ENCODE measurements at places on chromosomes 3 and 15.

DNA sequence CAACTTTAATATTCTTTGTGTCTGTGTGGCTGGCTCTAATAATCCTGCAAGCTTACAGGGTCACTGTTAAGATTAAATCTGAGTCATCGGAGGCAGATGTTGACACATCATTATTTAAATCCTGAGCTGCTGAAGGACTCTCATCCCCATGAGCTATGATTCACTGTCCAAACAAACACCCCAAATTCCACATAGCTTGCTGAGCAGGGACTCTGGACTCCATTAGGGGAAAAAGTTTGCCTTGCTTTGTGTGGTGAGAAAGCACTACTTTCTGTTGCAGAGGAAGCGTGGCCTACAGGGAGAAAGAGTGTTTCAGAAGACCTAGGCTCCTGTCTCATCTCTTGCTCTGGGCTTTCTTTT is 213.7 kb downstream of the PDCD6IP start:
- no peaks in the 10 kb centered on the region for H3K36me3 ChIP-seq
- H3K4me3 ChIP-seq: no peak overlapping the region
- no peak overlapping the region for H3K27ac ChIP-seq

- no peaks in the 10 kb centered on the region for H3K4me1 ChIP-seq
- no peak for DNase-seq
- H3K27me3 ChIP-seq: no peaks in the 10 kb centered on the region
- H3K27ac ChIP-seq: no peak overlapping the region
- H3K36me3 ChIP-seq: peaks cover 12% of the 10 kb centered on the region
Observed at GRCh38 chr3:42572278-42572677, 9.5 kb downstream of the SEC22C start.

DNA sequence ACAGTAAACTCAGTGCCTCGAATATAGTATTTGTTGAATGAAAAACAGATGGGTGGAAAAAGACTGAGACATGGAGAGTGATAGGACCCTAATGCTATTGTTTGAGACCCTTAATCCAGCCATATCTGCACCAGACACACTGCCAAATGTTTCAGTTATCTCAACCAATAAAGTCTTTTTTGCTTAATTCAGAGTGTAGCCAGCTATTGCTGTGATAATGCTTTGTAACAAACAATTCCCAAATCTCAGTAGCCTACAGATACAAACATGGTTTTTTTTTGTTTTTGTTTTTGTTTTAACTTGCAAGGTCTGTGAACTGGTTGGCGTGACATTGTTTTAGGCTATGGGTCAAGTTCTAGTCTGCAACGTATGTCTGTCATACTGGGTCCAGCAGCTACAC is 17.0 kb upstream of the BCL2A1 start:
- H3K27ac ChIP-seq: no peak overlapping the region
- no peak overlapping the region for H3K4me3 ChIP-seq
- no peaks in the 10 kb centered on the region for H3K36me3 ChIP-seq
- H3K4me1 ChIP-seq: no peaks in the 10 kb centered on the region
- no peak for DNase-seq

DNA sequence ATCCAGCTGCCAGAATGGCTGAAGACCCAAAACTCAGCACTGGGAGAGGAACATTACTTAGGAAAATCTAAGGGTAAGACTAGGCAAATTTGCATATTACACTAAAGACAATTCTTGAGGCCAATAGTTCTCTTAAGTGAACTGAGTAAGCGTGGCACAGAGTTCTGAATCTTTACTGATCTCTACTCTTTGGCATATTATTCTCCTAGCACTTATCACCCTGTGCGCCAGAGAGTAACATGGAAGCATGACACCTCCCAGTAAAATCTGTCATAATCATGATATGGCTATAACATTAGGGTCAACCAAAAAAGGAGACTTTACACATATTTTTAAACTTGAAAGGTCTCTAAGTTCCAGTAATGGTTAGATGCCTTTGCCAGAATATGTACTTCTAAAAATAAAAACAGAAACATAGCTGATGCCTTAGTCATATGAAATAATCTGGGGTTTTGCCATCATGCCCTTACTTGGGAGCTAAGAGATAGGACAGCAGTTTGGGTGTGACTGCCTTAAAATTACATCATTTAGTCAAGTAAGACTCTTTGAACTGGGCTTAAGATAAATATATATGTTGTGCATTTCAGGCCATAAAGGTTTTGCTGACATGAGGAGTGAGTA is 290.5 kb downstream of the PLCL2 start:
- peaks cover 8% of the 10 kb centered on the region for H3K4me1 ChIP-seq
- H3K36me3 ChIP-seq: no peaks in the 10 kb centered on the region
- H3K27ac ChIP-seq: peak overlapping the region; percentile 52
- DNase-seq: peak; percentile 39

DNA sequence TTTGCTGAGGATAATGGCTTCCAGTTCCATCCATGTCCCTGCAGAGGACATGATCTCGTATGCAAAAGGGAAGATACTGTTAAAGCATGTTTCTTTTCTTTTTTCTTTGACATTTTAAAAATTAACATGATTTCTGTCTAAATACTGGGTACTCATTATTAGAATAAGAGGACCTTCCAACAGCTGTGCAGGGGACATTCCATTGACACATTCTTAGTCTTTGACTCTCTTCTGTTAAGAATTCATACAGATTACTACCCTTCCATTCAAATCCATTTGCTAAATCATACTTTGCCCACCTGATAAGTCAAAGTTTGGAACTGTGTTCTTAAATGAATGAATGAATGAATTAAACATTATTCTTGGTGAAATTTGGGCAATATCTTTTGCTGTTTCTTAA is 5.1 kb upstream of the CP start:
- no peaks in the 10 kb centered on the region for H3K36me3 ChIP-seq
- H3K27me3 ChIP-seq: no peaks in the 10 kb centered on the region
- no peaks in the 10 kb centered on the region for H3K4me1 ChIP-seq
- no peak for DNase-seq
- no peak overlapping the region for H3K27ac ChIP-seq

DNA sequence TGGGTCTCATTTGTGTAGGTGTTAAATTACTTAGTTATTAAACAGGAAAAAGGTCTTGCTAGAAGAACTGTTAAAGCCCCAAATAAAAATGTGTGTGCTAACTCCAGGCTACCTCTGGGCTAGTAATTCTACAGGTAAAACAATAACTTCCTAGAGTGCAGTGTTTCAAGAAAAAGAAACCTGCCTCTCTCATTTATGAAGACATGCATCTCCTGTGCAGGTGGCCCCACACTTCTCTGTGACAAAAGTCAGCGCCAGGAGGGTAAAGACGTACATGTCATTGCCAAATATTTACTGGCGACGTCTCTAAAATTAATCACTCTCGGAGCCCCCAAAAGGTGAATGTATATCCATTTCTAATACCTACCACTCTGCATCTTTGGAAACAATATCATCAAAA is 131.7 kb downstream of the FOXP1 start:
- peaks cover 15% of the 10 kb centered on the region for H3K4me1 ChIP-seq
- H3K4me3 ChIP-seq: no peak overlapping the region
- no peak overlapping the region for H3K27ac ChIP-seq
- DNase-seq: no peak
- no peaks in the 10 kb centered on the region for H3K27me3 ChIP-seq
- H3K36me3 ChIP-seq: no peaks in the 10 kb centered on the region

DNA sequence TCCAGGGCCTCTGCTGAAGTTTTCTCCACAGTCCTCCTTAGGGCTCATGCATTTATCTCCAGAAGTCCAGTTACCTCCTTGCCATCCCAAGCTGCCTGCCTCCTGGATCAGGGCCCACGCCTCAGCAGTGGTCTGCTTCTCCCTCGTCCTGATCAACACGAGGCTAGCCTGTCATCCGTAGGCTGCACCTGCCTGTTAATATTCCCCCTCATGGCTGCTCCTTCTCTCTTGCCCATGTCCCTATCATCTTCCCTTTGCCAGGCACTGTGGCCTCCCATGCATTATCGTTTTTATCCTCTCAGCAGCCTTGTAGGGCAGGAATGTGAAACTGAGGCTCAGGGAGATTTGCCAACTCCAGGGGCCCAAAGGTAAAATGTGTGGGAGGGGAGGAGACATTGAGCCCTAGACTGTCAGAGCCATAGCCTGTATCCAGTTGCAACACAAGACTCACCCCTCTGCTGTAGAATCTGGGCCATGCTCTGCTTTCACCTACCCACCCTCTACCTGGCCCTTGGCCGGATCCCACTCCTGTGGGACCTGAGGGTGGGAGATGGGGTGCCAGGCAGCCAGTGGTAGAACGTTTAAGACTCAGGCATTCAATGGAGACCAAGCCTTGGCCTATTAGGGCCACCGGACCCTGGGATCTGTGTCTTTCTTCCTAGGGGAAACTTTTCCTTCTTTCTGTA is 4.6 kb downstream of the GRM2 start:
- H3K4me3 ChIP-seq: no peak overlapping the region
- no peaks in the 10 kb centered on the region for H3K4me1 ChIP-seq
- no peaks in the 10 kb centered on the region for H3K36me3 ChIP-seq
- no peak overlapping the region for H3K27ac ChIP-seq
- H3K27me3 ChIP-seq: peaks cover 11% of the 10 kb centered on the region
- no peak for DNase-seq

DNA sequence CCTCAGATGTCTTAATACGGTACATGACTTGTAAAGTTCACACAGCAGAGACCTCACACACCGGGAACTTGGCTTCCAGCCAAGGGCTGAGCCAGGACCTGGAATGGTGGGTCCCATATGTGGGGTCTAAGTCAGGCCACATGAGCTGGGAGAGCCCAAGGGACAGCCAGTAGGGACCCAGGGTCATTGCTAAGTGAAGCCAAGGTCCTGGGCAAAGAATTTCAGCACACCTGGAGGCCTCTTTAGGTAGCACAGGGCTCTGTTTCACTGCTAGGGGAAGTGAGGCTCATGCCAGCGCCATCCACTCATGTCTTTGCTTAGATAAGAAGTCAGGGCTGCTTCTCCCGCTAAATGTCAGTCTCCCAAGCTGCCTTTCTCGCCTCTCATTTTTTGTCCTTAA is 116.6 kb upstream of the TLE3 start:
- no peaks in the 10 kb centered on the region for H3K27me3 ChIP-seq
- no peaks in the 10 kb centered on the region for H3K36me3 ChIP-seq
- no peak overlapping the region for H3K27ac ChIP-seq
- peaks cover 11% of the 10 kb centered on the region for H3K4me1 ChIP-seq
- DNase-seq: no peak
- no peak overlapping the region for H3K4me3 ChIP-seq

GRCh38 chr3:29757054-29757777 is 476.3 kb downstream of the RBMS3 start:
- DNase-seq: peak; percentile 72
- no peaks in the 10 kb centered on the region for H3K36me3 ChIP-seq
- no peak overlapping the region for H3K4me3 ChIP-seq

GRCh38 chr15:90667073-90667754 is 49.9 kb upstream of the BLM start:
- DNase-seq: no peak
- H3K27me3 ChIP-seq: no peaks in the 10 kb centered on the region

DNA sequence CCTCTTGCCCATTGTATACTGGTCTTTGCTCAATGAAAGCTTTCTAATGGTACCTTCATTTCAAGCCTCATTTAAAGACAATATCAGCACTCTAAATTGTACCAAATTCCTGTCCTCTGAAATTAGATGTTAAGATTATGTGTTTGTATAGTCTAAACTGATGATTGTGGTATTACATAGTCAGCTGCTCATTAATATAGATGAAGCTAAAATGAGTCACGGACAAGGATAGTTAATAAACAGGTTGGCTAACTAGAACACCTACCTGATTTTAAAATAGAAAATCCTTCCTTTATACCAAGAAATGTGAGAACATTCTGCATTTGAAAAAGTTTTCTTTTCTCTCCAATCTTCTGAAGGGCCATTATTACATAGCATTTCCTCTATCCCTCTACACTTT is 2.9 kb downstream of the PRKCI start:
- H3K36me3 ChIP-seq: no peaks in the 10 kb centered on the region
- no peak for DNase-seq
- no peak overlapping the region for H3K27ac ChIP-seq

- H3K27me3 ChIP-seq: no peaks in the 10 kb centered on the region
- no peak overlapping the region for H3K4me3 ChIP-seq
- DNase-seq: no peak
- no peak overlapping the region for H3K27ac ChIP-seq
- no peaks in the 10 kb centered on the region for H3K36me3 ChIP-seq
- no peaks in the 10 kb centered on the region for H3K4me1 ChIP-seq
Observed at GRCh38 chr3:186743666-186744065, 26.5 kb downstream of the KNG1 start.

DNA sequence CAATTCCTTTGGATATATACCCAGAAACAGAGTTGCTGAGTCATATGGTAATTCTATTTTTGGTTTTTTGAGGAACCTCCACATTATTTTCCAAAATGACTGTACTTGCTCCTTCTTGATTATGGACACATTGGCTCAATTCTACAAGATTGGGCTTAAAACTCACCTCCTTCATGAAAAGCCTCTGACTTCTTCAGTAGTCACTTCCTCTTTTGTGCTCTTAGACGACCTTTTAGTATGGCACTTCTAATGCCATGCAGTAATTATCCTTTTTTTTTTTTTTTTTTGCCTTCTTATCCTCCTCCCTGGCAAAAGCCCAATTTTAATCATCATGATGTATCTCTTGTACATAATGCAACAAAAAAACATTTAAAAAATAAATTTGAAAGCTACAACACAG is 33.0 kb upstream of the ABHD17C start:
- H3K27me3 ChIP-seq: no peaks in the 10 kb centered on the region
- no peaks in the 10 kb centered on the region for H3K36me3 ChIP-seq
- DNase-seq: no peak
- H3K4me3 ChIP-seq: no peak overlapping the region
- H3K4me1 ChIP-seq: no peaks in the 10 kb centered on the region

GRCh38 chr3:102571006-102571405 is 136.2 kb downstream of the ZPLD1 start:
- no peak for DNase-seq
- H3K27me3 ChIP-seq: no peaks in the 10 kb centered on the region
- no peak overlapping the region for H3K27ac ChIP-seq
- no peak overlapping the region for H3K4me3 ChIP-seq
- H3K4me1 ChIP-seq: peaks cover 5% of the 10 kb centered on the region
- no peaks in the 10 kb centered on the region for H3K36me3 ChIP-seq

- H3K36me3 ChIP-seq: no peaks in the 10 kb centered on the region
- peak overlapping the region; percentile 11 for H3K4me3 ChIP-seq
- no peaks in the 10 kb centered on the region for H3K27me3 ChIP-seq
- H3K27ac ChIP-seq: no peak overlapping the region
- DNase-seq: peak; percentile 83
Observed at GRCh38 chr3:50272911-50273688, 4.2 kb downstream of the SEMA3B start.

DNA sequence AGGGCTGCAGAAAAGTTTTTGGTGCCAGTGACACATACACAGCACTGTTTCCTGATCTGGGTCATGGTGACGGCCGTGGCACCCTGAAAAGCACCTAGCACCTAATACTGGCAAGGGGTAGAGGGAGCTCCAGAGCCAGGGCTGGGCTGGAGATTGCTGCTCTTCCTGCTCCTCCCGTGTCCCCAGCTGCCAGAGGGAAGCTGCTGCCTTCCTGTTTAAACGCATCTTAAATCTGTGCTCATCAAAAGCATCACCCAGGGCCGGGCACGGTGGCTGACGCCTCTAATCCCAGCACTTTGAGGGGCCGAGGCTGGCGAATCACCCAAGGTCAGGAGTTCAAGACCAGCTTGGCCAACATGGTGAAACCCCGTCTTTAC is 156.7 kb upstream of the MEF2A start:
- peak; percentile 65 for DNase-seq
- H3K4me1 ChIP-seq: peaks cover 6% of the 10 kb centered on the region
- H3K27ac ChIP-seq: no peak overlapping the region
- no peaks in the 10 kb centered on the region for H3K36me3 ChIP-seq
- H3K4me3 ChIP-seq: no peak overlapping the region

- H3K27ac ChIP-seq: no peak overlapping the region
- H3K4me3 ChIP-seq: no peak overlapping the region
- H3K4me1 ChIP-seq: no peaks in the 10 kb centered on the region
- no peaks in the 10 kb centered on the region for H3K36me3 ChIP-seq
- no peak for DNase-seq
Observed at GRCh38 chr15:43250785-43251184, 15.9 kb downstream of the TGM5 start.
